ENCODE measurements at places on chromosomes 12 and 14.

DNA sequence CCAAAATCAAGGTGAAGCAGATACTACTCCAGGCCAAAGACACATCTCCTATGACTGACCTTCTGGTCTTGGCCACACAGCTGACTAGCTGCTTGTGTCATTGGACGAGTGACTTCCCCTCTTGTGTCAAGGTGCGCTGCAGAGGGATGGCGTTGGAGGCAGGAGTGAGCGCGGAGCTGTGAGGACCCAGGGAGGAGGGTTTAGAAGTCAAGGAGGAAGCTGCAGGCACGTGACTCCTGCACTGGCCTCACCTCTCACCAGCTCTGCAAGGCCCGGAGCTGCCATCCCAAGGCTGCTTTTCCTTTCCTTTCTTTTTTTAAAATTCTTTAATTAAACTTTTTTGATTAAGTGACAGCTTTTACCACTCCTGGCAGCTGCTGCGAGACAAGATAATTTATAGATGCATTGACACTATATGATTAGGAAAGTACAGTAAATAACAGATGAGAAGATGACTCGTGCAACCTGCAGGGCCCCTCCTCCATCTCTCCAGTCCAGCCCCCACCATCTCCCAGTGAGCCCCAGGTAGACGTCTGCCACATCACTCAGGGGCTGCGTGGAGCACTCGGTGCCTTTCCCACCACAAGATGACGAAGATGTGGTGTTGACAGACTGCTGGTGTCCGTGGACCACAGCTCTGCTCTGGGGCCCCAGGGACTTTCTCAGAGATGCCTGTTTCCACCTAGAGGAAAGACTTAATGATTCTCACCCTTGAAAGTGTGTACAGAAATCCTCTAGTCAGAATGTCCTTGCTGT lies 350.6 kb downstream of the CACNA1C start:
- DNase-seq: no peak

GRCh38 chr12:29278673-29279420 lies 102.1 kb downstream of the ERGIC2 start:
- peak; percentile 5 for DNase-seq

DNA sequence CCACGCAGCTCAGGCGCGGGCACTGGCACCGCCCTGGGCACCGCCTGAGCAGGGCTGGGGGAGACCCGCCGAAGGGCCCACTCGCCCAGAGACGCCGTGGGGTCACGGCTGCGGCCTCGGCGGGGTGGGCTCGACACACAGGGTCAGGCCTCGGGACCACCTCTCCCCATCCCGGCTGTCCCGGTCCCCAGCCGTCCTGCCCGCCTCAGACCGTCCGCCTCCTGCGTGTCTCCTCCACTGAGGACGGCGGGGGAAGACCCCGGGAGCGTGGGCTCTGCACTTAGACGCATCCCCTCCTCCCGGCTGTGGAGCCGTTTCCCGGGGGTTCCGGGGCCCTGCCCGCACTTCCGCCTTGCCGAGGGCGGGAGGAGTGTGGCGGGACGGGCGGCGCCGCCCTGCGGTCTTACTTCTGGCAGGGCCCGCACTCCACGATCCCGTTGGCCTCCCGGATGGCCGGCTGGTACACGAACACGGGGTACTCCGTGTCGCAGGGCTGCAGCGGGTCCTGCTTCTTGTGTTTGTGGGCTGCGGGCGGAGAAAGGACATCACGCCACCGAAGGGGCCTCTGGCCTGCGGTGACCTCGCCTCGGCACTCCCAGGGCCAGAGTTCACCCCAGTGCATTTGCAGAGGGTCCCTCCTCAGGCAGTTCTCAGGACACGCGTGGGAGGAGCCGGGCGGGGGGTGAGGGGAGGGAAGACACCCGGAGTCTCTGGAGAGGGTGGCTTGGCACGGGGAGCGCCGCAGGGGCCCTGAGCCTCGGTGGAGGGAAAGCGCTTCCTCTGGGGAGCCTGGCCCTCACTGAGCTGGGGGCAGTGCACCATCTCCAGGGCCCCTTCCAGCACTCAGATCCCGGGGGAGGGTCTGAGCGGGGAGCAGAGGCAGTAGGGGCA lies 23.1 kb upstream of the LRTM2 start:
- DNase-seq: no peak

GRCh38 chr12:129169928-129170327 lies 316.6 kb downstream of the GLT1D1 start:
- no peak for DNase-seq

DNA sequence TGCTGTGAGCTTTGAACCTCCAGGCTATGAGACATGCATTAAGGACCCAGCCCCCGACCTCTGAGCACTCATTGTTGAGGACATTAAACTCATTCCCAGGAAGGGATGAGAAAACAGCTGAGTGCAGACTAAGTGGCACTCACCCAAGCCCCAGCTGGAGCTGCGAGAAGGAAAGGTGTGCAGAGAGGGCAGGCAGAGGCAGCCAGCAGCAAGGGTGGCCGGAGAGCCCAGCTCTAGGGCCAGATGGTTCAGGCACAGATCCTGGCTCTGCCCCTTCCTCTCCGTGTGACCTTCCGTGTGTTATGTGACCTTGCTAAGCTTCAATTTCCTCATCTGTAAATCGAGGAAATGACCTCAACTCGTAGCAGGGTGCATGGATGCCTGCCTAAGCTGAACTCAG lies 3.7 kb downstream of the TSPAN11 start:
- DNase-seq: no peak

DNA sequence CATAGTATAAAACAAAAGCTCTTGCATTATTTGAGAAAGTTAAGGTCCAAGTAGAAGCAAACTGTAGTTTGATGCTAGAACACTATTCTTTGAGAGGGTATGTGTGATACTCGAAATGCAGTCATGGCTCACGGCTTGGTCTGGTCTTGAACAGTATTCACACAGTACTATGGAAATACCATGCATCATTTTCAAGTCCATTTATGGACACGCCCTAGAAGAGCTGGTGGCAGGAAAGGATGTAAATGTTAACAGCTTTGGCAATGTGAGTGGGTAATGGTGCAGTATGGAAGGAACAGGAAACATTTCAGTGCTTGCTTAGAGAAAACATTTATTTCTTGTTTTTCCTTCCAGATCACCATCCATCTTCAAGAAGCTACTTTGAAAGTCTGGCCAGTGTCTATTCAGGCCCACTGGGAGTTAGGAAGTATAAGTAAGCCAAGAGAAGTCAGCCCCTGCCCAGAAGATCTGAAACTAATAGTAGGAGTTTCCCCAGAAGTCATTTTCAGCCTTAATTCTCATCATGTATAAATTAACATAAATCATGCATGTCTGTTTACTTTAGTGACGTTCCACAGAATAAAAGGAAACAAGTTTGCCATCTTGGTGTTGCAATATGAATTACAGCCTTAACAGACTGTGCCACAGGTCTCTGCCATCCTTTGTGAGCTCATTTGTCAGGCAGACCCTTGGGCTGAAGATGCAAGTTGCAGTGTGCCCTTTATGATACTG lies 5.7 kb upstream of the AKAP5 start:
- no peak for DNase-seq

DNA sequence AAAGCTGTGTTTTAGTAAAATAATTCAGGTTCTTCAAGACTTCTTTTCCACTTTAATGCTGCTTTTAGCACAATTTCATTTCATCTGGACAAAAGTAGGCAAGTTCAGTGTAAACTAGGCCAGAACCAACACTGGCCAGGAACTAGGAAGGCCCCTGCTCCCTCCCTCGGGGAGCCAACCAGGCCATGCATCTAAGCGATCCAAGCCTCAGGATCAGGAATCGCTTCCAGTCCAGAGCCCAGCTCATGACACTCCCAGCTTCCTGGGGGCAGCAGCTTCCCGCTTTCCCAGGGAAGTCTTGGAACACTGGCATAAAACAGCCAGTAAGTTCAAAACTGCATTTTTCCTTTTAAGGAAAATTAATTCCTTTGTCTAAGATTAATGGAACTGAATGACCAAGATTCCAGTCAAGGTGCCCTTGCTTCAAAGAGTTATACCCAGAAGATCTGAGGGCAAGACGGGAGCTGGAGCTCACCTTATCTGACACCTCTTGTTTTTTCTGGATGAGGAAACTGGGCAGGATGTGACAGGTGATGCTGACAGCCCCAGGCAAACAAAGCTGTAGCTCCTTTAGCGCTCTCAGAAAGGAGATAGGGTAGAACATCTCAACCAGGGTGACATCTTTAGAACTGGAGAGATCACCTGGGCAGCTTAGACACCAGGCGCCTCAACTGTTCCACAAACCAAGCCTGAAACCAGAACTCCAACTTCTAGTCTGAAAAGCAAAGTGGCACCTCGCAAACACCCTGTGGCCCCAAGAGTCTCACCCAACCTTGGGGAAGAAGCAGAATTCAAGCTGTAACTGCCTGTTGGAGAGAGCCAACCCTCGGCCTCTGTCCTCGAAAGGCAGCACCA lies 61.4 kb upstream of the PNMA1 start:
- DNase-seq: no peak

- DNase-seq: no peak
Measured at GRCh38 chr12:70920251-70920851, at the start of gene PTPRR. Gene PTPRR, minus strand, starts transcription at chr12:70920738. Its CDS starts 348 bp downstream, at chr12:70920390.

All from AG04449 (cell line).